Heart right ventricle (tissue), 16 donors: ENCODE measurements at places on chromosomes 3 and 15. TPM values are rescaled to one million over a fixed set of nuclear protein-coding genes. Genes with fewer than 3 reads are reported as not detected.
A peak's percentile ranks its signal among the peaks of the same experiment; 100 is the strongest.

USP19 gene
- 71.7 TPM for total RNA-seq

GRCh38 chr3:88385090-88385489 lies 235.3 kb downstream of the C3orf38 start:
- no peak for DNase-seq

TGM5 gene
- total RNA-seq = not detected

- no peak for DNase-seq
These were observed 448.0 kb upstream of the NECTIN3 start for GRCh38 chr3:110623571-110623970.

DNA sequence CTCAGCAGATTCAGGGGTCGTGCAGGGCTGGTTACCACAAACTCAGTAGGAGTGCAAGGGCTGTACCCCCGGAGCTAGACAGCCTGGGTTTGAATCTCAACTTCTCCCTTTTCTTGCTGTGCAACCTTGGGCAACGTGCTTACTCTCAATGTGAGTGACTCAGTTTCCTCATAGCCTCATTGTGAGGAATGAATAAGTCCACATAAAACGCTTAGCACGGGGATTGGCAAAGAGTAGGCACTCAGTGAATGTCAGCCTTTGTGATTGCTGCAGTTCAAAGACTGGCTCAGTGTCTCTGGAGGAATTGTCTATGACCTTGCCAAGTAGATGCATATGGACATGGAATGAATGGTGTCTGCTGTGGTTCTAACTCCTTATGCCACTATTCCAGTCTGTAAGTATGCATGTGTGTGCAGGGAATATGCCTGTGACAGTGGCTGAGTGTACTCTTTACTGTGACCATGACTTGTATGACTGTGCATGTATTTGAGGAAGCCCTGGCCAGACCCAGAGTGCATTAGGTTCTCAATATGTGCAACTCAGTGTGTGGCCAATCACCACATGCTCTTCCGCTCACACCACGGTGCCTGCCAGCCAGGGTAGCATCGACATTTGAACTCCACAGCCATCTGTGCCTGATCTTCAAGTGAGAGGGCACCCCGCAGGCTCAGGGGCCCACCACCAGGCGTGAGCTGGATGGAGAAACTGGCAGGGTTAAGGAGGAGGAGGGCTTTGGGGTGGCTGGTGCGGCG lies 900 bp upstream of the HYAL3 start:
- DNase-seq = no peak

KNG1 gene
- 0.25 TPM for total RNA-seq

GRCh38 chr15:63892794-63893441 lies 59.2 kb upstream of the HERC1 start:
- DNase-seq = no peak

INKA1 gene
- total RNA-seq = 5.7 TPM

DNA sequence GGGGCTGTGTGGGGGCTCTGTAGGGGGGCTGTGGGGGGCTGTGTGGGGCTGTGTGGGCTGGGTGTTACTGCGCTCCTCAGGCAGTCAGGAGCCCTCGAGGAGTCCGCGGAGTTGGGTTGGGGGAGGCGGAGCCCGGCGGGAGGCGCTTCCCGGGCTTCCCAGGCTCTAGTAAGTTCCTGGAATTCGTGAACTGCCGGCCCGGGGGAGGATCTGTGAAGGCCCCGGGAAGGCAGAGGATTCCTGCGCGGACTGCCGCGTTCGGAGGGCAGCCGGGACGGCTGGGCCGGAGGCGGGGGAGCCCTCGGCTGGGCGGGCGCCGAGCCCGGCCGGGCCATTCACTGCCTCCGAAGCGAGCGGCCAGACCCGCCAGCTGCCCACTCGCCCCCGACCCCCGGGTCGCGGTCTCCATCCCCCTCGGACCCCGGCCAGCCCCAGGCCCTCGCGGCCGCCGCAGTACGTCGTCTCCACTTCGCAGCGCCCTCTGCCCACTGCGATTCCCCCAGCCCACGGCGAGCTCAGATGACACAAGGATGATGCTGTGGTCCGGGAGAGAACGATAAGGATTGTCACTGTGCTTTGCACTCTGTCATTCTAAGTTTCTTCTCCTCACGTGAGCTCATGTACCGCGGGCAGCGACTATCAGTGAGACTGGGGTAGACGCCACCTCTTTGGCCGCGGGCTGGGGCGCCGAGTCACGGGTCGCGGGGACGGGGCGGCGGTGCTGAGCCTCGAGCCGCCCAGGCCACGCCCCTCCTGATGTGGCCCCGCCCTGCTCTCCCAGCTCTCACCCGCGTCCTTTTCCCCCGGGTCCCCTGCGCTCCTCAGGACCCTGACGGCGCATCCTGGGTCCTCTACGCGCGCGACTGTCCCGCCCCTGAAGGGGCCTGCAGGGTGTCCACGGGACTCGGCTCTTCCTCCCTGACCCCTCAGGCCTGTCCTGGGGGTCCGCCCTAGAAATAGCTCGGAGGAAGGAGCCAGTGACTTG lies 65.3 kb downstream of the KLF13 start:
- DNase-seq = peak; percentile 92

AGTR1 gene
- 1.00 TPM for total RNA-seq

DNA sequence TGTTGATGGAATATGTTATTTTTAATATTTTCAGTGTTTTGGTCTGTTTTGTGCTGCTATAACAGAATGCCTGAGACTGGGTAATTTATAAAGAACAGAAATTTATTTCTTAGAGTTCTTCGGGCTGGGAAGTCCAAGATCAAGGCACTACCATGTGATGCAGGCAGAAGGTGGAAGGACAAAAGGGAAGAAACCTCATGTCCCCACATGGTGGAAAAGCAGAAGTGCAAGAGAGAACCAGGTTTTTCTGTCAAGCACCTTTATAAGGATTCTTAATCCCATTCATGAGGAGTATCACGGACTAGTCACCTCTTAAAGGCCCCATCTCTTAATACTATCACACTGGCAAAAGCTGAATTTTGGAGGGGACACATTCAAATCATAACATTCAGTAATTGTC lies 57.9 kb upstream of the EPHB3 start:
- no peak for DNase-seq

GRCh38 chr15:68224108-68224507 lies 5.4 kb downstream of the CLN6 start:
- DNase-seq = no peak

- no peak for DNase-seq
These were observed 89.2 kb downstream of the FBN1 start for GRCh38 chr15:48556159-48556897.

GRCh38 chr3:8236264-8236663 lies 265.4 kb upstream of the LMCD1 start:
- DNase-seq = no peak

NGRN gene
- total RNA-seq = 109 TPM

GRCh38 chr15:26049900-26050657 lies 187.0 kb upstream of the ATP10A start:
- DNase-seq = no peak

RBPMS2 gene
- 200 TPM for total RNA-seq

DNA sequence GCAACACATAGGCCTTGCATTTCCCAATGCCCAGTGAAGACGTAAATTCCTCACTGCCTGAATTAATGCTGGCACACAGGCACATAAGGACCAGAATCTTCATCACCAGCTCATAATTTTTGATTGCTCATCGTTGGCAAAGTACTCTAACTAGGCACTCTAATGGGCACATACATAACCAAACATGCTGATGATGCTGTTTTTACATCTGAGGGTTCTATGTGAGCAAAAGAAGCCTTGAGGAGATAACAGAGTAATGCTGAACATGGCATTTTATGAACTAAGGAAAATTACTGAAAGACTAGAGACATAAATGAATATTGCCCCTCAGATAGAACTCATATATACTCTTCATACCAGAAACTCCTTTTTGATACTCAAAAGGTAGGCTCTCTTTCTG lies 387.4 kb downstream of the EPHA6 start:
- DNase-seq = no peak

GOLGA6L7 gene
- total RNA-seq = not detected

IP6K2 gene
- total RNA-seq = 28.9 TPM
